ENCODE measurements at places on chromosomes 12 and 14.
A peak's percentile ranks its signal among the peaks of the same experiment; 100 is the strongest.

DNA sequence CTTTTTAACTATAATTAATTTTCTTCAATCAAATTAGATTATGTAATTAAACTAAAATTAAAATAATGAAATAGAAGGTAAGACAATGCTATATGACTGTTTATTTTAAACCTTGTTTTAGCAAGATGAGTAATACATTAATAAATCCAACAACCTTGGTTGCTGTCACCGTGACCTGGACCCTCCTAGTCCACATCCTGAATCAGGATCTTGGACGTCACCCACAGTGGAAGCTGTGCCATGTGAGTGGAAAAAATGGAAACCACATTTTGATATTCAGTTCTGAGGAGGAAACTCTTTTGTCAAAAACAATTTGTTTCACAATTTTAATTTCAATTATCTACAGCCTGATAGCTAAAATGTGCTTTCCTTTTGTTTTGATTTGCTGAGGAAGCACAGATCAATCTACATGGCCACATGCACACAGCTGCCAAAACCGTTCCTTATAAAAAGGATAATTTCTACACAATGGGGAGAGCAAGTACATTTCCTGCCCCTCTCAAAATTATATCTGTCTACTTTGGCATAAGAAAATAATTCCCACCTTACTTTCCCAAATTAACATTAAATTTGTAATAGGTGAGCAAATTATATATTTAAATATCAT, 255.5 kb downstream of the RASSF9 start:
- DNase-seq, result peak; percentile 45

DNA sequence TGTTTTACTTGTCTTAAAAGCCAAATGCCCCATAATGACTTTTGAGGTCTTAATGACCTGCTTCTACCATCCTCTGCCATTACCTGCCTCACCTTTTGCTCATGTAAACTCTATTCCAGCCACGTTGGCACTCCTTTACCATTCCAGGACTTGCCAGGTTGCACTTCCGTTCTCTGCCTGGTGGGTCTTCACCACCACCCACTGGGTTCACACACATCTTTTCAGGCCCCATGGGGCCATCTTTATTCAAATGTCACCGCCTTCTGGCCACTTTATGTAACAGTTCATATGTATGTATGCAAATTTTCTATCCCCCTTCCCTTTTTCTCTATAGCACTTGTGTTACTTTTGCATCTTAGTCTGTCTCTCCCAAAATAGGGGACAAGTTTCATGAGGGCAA, 57.7 kb downstream of the ATP2A2 start:
- DNase-seq, result no peak

- no peak for DNase-seq
Observed at GRCh38 chr14:102798926-102799325, 21.7 kb downstream of the TRAF3 start.

GRCh38 chr12:124322271-124322998, 27.5 kb downstream of the RFLNA start:
- DNase-seq, result no peak

GRCh38 chr12:6090803-6091202, 33.7 kb downstream of the VWF start:
- peak; percentile 58 for DNase-seq

GRCh38 chr14:59753512-59753911, 117.1 kb downstream of the RTN1 start:
- no peak for DNase-seq

DNA sequence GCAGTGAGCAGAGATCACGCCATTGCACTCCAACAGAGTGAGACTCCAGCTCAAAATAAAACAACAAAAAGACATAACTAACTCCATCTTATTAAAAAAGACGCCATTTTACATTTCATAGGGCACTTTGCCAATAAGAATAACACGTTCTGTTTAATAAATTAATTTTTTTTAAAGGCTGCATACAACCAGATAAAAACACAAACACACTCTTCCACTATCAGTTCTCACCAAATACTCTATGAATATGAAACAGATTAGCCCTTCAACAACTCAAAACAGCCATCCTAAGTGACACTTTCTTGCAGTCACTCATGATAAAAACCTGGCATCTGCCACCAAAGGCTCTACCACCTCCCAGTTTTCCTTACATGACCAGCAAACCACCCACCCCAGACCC, 16.1 kb downstream of the AICDA start:
- no peak for DNase-seq

GRCh38 chr14:35133542-35134328, 11.4 kb downstream of the PRORP start:
- DNase-seq, result no peak

GRCh38 chr14:91945751-91946621, 1.5 kb downstream of the FBLN5 start:
- DNase-seq, result peak; percentile 22

DNA sequence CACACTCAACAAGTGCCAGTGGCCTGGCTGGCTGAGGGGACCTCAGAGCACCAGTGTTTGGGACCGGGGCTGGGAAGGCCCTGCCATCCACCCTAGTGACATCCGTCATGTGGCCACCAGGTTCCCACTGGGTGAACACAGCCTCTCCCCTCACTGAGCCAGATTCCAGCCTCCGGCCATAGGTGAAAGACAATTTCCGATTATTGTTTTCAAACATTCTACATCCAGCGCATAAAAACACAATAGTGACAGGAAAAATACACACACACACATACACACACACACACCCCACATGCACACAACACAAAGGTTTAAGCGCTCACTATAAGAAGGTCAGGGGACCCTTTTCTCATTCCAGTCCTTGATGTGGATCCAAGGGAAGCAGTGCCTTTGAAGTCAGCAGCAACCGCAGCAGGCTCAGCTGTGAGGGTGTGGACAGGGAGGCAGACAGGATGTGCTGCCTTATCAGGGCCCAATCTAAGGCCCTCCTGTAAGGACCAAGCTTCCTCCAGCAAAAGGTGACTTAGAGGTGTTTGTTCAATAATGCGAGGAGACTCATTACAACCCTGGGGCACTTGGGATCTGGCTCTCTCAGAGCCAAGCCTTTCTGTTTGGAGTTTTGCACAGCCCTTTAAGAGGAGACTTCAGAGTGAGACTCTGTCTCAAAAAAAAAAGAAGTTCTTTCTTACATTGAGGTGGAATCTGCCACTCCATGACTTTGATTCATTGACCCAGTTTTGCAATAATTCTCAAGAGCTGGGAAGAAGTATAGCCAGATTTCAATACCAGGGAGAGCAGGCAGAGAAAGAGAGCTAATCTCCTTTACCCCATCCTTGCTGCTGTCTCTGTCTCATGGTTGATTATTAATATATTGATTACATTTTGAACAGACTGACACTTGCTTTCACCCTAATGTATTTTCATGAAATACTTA, 227.8 kb downstream of the ZFP36L1 start:
- peak; percentile 49 for DNase-seq

DNA sequence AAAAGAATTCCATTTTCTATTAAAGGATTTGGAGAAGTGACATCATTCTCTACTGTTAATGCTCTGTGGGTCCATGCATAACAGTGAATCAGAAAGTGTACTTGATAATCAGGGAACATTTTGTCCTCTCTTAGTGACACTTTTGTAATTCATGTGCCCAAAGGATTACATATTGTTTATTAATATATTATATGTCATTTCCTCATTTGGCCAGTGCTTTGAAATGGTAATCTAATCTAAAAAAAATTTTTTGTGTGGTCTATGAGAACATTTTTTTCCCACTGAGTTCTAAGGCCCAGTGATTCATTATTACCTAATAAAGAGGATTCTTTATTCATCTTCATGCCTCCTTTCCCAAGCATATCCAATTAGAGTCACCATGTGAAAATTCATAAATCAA, 79.7 kb upstream of the MYF6 start:
- peak; percentile 85 for DNase-seq

DNA sequence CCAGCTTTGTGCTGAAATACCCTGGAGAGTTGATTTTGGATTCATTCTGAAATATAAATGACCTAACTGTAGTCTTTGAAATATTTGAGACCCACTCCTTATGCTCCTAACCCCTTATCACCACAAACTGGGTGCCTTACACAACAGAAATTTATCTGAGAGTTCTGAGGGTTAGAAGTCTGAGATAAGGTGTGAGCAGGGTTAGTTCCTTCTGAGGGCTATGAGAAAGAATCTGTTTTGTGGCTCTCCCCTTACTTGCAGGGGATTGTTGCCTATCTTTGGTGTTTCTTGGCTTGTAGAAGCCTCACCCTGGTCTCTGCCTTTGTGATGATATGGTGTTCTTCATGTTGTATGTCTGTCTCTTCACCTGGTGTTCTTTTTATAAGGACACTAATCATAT, 91.7 kb downstream of the DERA start:
- DNase-seq, result no peak

- no peak for DNase-seq
Observed at GRCh38 chr14:99393059-99393655, 87.5 kb downstream of the SETD3 start.

GRCh38 chr12:57898308-57898970, 42.9 kb upstream of the ATP23 start:
- DNase-seq, result no peak

- DNase-seq, result no peak
Observed at GRCh38 chr14:91911474-91912032, 35.9 kb downstream of the FBLN5 start.

Measured in astrocyte (in vitro differentiated cells and primary cell).